ENCODE measurements at places on chromosomes 7 and 10. TPM values are rescaled to one million over a fixed set of nuclear protein-coding genes. Genes with fewer than 3 reads are reported as not detected.

GRCh38 chr7:17934094-17934493 is 6.2 kb downstream of the SNX13 start:
- DNase-seq, result no peak

- DNase-seq, result no peak
Observed at GRCh38 chr10:87578842-87579401, 74.2 kb downstream of the MINPP1 start.

- DNase-seq, result no peak
Observed at GRCh38 chr7:22193450-22193983, 163.4 kb downstream of the RAPGEF5 start.

DNA sequence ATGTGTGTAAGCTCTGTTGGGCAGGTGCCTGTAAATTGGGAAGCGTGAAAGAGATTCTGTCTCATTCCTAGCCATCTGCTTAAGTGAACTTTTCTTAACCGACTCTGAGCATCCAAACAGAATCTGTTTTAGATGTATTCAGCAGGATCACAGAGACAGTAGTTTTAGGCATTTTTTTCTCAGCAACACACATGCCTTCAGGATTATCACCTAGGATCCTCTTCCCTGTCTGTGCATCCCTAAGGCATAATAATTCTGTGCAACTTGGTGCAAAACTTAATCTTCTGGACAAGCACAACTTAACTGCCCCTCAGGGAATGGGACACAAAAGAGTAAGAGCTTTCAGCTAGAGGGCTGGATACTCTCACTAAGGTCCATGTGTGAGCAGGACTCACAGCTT is 284.8 kb downstream of the C7orf25 start:
- DNase-seq, result no peak

- DNase-seq, result no peak
Observed at GRCh38 chr10:121216721-121217181, 365.6 kb downstream of the WDR11 start.

- no peak for DNase-seq
Observed at GRCh38 chr7:117997862-117998825, 124.9 kb upstream of the CTTNBP2 start.

Gene PHTF2
- 13.8 TPM for total RNA-seq
